M059J (cell line): ENCODE measurements at places on chromosomes 2 and 18.

DNA sequence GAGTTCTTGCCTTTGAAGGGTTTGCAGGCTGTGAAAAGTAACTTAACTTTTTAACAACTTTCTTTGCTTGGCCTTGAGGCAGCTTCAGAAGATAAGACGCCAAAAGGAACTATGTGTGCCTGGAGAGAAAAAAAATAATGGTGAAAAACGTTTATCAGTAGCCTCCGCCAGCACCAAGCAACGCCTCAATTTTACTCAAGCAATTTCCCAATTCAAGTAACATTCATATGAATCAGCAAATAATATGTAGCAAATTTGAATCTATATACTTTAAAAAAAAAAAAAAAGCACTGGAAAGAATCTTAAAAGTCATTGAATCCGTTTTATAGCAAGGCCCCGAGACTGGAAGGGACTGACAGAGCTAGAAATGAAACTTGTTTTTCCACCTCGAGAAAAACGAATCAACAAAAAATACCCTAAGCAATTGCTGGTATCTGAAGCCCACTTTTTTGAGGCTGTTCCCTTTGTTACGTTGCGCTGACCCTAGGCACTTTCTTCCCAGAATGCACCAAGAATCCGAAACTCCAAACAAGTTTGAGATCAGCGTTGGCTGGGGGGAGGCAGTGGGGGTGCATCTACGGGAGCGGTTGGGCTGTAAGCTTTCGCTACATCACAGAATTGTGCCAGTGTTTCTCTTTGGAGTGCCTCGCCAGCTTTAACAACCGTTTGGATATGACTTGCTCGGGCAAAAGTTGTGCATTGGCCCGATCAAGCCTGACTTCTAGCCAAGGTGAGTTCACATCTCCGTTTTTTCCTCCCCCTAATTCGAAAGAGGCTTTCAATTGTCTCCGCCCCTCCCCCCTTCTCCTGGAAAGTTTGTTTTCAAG lies 2.7 kb upstream of the TGIF1 start:
- DNase-seq: no peak

DNA sequence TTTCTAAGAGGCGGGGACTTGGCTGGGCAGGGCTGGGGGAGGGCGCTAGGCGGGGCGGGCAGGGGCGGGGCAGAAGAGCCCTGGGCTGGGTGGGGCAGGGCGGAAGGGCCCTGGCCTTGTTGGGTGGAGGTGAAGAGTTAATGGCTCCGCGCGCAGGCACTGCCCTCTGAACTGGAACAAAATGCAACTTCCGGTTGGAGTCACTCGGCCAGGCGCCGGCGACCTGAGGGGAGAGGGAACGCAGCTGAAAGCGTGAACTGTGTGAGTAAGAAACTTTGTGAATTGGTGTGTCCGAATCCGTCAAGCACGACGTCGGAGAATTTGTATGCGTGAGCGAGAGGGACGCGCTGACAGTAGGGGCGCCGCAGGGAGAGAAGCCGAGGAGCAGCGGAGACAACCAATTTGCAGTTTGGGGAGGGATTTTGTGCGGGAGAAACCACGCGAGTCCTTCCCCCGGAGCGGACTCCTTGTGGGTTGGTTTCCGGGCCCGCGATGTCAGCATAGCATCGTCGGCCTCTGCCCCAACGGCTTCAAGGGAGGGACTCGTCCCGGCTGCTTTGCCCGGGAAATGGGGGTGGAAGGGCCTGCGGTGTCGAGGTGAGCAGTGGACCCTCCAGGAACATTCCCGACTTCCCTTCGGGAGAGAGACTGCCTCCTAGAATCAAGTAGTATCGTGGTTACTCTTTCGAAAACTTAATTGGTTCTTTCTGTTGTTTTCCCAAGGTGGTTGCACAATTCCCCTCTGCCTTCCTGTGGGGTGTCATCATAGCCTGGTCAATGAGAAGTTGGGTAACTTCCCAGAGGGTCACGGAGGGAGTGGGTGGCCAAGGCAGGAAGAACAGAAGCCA lies at the start of gene TANK:
TSS of gene TANK (plus strand) at position 203 of the 848 bp plus-strand sequence. CDS start 19,235 bp downstream, outside the sequence.
- DNase-seq: peak; percentile 92

GRCh38 chr2:40448476-40449079 lies 3.3 kb downstream of the SLC8A1 start:
- DNase-seq: peak; percentile 47

DNA sequence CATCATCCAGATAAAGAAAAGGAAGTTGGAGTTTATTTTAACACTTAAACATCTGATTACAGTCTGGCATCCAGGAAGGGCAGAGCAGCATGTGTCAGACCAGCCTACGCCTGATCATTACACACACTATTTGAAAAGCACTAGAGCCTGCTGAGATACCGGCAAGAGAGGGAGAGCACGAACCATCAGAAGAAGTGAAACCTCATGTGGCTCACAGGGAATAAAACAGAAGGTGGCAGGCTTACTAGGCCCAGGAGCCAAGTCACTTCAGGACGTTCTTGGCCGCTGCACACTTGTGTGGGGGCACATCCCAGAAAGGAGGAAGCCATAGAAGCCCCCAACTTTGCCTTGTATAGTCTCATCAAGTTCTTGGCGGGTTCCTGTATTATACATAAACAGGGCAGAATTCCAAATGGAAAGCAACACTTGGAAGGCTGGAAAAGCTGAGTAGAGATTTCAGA lies 105.5 kb downstream of the UGGT1 start:
- no peak for DNase-seq

- no peak for DNase-seq
These were observed 189.8 kb downstream of the SNTG2 start for GRCh38 chr2:1140389-1141003.

- DNase-seq: no peak
These were observed 227.2 kb downstream of the AFF3 start for GRCh38 chr2:99915108-99915675.

DNA sequence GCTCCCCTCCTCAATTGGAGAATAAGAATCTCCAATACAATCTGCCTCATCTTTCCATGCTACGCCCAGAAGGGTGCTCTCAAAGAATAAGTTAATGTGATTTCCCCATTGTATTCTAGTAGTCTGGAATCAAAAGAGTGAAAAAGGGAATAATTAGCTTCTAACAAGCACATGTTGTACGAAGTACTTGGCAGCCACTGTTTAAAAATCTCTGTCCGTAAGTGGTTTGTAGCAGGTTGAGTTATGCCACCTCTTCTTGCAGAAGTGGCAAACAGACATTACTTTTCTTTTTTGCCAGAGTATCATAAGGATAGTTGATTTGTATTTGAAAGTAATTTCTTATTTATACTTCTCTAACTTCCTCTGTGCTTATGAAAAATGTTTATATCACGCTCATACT lies 184.7 kb downstream of the CD226 start:
- DNase-seq: no peak

GRCh38 chr2:171541202-171541887 lies 19.1 kb downstream of the CYBRD1 start:
- DNase-seq: no peak
